Stimulated activated CD4-positive, alpha-beta T cell treated with anti-CD3 and anti-CD28 coated beads, Interleukin-1b, Interleukin-23, amount 100 ng/mL, for 1 hour (primary cell): ENCODE measurements at places on chromosomes 5 and 9.

DNA sequence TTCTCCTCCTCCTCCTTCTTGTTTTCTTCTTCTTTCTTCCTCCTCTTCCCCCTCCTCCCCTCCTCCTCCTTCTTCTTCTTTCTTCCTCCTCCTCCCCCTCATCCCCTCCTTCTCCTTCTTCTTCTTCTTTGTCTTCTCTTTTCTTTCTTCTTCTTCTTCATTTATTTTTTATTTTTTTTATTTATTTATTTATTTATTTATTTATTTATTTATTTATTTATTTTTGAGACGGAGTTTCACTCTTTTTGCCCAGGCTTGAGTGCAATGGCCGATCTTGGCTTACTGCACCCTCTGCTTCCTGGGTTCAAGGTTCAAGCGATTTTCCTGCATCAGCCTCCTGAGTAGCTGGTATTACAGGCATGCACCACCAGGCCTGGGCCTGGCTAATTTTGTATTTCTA lies 1332.5 kb upstream of the CDH9 start:
- DNase-seq: no peak

- DNase-seq: no peak
These were observed 533.4 kb downstream of the PDE4D start for GRCh38 chr5:59360130-59360555.

- DNase-seq: no peak
These were observed 155.1 kb upstream of the ZNF462 start for GRCh38 chr9:106707738-106708474.

DNA sequence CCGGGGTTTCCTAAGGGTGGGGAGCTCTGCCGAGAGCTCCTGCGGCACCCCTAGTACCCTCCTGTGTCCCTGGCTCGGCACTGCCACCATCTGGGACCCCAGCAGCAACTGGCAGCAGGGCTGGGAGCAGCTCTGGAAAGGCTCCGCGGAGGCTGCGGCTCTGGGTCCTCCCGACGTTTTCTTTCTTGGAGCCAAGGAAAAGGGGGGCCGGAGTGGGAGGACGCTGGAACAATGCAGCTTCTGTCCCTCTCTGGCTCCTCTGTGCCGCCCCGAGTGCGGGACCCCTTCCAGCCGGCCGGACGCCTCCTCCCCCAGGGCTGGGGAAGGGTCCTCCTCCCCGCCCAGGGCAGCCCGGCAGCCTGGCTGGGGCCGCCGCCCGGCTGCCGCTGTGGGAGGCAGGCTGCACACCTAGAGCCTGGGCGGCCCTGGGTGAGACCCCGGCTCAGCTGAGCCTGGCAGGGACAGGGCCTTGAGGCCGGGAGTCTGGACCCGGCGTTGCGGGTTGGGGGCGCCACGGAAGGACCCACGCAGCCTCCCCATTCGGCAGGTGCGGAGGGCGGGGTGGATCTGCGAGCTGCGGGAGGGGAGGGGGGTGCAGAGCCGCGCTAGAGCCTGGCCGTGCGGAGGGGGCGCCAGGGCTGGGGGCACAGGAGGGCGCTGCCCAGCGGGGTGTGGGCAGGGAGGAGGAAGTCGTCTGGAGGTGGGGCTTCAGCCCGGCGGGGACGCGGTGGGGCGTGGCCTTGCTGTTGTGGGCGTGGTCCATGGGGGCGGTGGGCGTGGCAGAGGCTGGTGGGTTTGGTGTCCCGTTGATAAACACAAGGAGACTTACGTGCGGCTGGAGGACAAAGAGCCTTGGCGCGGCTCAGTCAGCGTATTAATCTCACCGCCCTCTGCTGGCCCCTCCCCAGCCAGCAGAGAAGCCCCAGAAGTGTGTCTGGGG lies 15.1 kb downstream of the GPSM1 start:
- peak; percentile 44 for DNase-seq

- DNase-seq: no peak
These were observed 107.8 kb upstream of the ATP10B start for GRCh38 chr5:160959804-160960203.

GRCh38 chr9:107214915-107215314 lies 68.2 kb upstream of the RAD23B start:
- DNase-seq: no peak

GRCh38 chr5:1481266-1481958 lies 36.2 kb upstream of the SLC6A3 start:
- no peak for DNase-seq
